GM23338 (cell line): ENCODE measurements at places on chromosomes 6 and 20.

GRCh38 chr20:56627122-56628014 lies 1.7 kb upstream of the TFAP2C start:
- peak; percentile 35 for DNase-seq

DNA sequence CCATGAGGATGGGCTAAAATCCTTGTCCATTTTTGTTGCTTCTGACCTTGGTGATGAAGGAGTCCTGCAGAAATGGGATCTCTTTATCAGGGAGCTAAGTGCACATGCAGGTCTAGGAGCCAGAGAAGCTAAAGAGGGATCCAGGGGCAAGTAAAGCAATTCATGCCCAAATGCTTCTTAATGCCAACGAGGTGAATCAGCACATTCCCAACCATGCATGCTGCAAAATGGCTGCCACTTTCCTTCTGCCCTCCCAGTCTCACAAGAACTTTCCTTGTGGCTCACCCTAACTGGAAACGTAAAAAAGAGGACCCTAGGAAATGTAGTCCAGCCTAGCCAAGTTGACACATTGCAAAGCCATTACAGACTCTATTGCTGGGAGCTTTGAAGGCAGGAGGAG lies 298.4 kb downstream of the MAFB start:
- DNase-seq: peak; percentile 9

DNA sequence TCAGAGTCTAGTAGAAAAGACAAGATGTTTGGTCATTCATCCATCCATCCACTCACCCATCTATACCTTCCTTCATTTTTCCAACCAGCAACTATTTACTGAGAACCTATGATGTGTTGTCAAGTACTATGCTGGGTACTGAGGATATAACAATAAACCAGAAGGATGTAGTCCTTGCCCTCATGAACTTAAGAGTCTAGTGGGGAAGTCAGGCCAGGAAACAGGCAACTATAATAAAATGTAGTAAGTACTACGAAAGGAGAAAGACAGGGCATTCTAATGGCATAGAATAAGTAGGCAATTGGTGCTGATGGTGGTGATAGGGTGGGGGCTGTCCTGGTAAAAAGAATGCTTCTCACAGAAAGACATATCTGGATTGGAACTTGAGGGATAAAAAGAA lies 245.7 kb downstream of the BTBD9 start:
- no peak for DNase-seq

GRCh38 chr6:163970846-163971564 lies 556.5 kb downstream of the QKI start:
- no peak for DNase-seq

- no peak for DNase-seq
These were observed 20.2 kb upstream of the SPAG4 start for GRCh38 chr20:35595456-35595855.

- DNase-seq: peak; percentile 70
These were observed 48.0 kb downstream of the TMEM170B start for GRCh38 chr6:11585426-11586016.

- no peak for DNase-seq
These were observed 13.4 kb downstream of the HLA-DOB start for GRCh38 chr6:32803416-32803815.

DNA sequence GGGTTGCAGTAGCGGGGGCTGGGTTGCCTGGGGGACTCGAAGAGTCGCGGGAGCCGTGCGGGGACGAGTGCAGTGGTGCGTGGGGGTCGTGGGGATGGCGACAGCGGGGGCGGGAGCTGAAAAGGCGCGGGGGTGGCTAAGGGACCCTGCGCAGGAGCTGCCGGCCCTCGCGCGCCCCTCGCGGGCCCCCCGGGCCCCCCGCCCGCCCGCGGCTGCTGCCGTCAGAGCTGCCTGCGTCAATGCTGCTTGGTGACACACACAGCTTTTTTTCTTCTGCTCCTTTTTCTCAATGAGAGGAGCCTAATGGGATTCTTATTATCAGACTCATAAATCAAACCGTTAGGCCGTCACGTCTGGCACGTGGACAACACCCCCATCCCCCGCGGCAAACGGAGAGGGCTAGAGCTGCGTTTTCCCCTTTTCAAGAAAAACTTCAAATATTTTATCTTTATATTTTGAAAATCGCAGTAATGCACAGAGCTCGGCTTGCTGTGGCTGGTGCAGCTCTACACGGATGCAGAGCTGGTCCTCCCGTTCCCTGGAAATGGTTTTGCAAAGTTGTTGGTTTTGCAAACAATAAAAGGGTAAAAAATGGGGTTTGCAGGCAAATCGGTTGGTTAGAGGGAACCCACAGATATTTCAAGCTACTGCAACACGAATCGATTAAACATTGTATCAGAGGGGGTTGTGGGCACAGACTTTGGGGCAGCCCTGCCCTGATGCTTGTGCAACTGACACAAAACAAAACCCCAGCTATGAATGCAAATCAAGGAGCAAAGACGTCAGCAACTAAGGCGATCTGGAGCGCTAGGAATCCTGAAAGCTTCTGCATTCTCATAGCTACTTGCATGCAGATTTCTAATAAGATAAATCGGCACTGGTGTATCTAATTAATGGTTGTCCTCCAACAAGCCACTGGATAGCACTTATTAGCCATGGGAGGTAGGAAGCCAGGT lies 161.4 kb downstream of the TBXT start:
- peak; percentile 37 for DNase-seq
